ENCODE measurements at places on chromosomes 12 and 14. TPM values are rescaled to one million over a fixed set of nuclear protein-coding genes. Genes with fewer than 3 reads are reported as not detected.

GRCh38 chr12:110754101-110754793, 11.6 kb upstream of the PPP1CC start:
- no peak overlapping the region for H3K4me3 ChIP-seq
- no peaks in the 10 kb centered on the region for H3K36me3 ChIP-seq
- DNase-seq: no peak
- no peaks in the 10 kb centered on the region for H3K27me3 ChIP-seq
- peaks cover 25% of the 10 kb centered on the region for H3K4me1 ChIP-seq
- H3K27ac ChIP-seq: no peak overlapping the region

GRCh38 chr12:753611-754472, 1.5 kb downstream of the WNK1 start:
- no peaks in the 10 kb centered on the region for H3K27me3 ChIP-seq
- H3K4me3 ChIP-seq: peak overlapping the region; percentile 92
- peak overlapping the region; percentile 94 for H3K27ac ChIP-seq
- H3K36me3 ChIP-seq: peaks cover 28% of the 10 kb centered on the region

GRCh38 chr12:48996794-48997718, 2.1 kb downstream of the DDN start:
- H3K27me3 ChIP-seq: peaks cover 47% of the 10 kb centered on the region
- H3K4me1 ChIP-seq: peaks cover 27% of the 10 kb centered on the region
- peak; percentile 34 for DNase-seq
- H3K27ac ChIP-seq: no peak overlapping the region

DNA sequence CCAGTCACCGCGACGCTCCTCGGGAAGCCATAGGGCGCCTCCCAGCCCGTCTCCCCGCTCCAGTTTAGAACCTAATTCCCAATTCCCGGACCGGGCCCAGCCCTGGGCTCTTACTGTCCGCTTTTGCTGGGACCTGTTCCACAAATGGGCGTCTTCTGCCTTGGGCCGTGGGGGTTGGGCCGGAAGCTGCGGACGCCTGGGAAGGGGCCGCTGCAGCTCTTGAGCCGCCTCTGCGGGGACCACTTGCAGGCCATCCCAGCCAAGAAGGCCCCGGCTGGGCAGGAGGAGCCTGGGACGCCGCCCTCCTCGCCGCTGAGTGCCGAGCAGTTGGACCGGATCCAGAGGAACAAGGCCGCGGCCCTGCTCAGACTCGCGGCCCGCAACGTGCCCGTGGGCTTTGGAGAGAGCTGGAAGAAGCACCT, 797 bp downstream of the UNG start:
- H3K27ac ChIP-seq: peak overlapping the region; percentile 90
- DNase-seq: no peak
- H3K4me1 ChIP-seq: peaks cover 33% of the 10 kb centered on the region
- H3K4me3 ChIP-seq: peak overlapping the region; percentile 93
- no peaks in the 10 kb centered on the region for H3K27me3 ChIP-seq

- H3K36me3 ChIP-seq: peaks cover 15% of the 10 kb centered on the region
- DNase-seq: no peak
- H3K4me3 ChIP-seq: no peak overlapping the region
- no peaks in the 10 kb centered on the region for H3K4me1 ChIP-seq
Observed at GRCh38 chr12:26711569-26711968, 121.4 kb downstream of the ITPR2 start.

Gene MGP
- not detected for total RNA-seq

Gene MAPK1IP1L
- 141 TPM for total RNA-seq

GRCh38 chr12:128138125-128138524, 128.8 kb upstream of the TMEM132C start:
- H3K4me3 ChIP-seq: no peak overlapping the region
- H3K4me1 ChIP-seq: no peaks in the 10 kb centered on the region
- H3K27ac ChIP-seq: no peak overlapping the region

DNA sequence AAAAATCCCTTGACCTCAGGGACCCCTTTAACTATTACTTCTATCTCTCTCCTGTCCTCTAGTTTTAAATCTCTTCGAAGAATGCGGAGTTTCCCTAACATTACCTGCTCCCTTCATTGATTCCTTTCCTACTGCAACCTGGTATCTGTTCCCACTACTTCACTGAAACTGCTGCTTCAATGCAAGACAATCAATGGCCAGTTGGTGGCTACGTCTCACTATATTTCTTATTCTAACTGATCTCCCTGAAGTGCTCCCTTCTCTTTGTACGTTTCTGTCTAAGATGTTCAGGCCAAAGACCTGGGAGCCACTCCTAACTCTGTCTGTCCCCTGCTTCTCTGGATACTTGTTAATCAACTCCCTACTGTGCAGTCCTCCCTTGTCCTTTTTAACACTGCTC, 10.3 kb upstream of the KCNA1 start:
- H3K27me3 ChIP-seq: peaks cover 29% of the 10 kb centered on the region
- no peak overlapping the region for H3K27ac ChIP-seq
- H3K4me1 ChIP-seq: no peaks in the 10 kb centered on the region
- DNase-seq: no peak
- no peaks in the 10 kb centered on the region for H3K36me3 ChIP-seq
- no peak overlapping the region for H3K4me3 ChIP-seq

DNA sequence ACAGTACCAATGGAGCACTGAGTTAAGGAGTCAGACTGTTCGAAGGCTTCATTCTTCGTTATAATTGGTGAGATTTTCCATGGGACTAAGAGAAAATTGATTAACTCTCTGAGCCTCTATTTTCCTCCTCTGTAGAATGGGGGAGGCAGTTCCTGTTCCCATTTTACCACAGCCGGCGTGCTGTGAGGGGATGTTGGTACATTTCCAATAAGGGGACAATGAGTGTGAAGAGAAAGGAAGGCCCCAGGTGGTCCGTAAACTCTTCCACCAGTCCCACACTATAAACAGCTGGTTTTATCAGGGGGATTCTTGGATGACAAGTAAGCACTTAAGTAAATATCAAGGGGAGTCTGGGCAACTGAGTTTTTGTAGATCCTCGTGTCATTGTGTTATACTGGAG, 109.9 kb downstream of the DAD1 start:
- H3K4me1 ChIP-seq: no peaks in the 10 kb centered on the region
- H3K27ac ChIP-seq: peak overlapping the region; percentile 44
- peak overlapping the region; percentile 91 for H3K4me3 ChIP-seq
- no peak for DNase-seq
- no peaks in the 10 kb centered on the region for H3K27me3 ChIP-seq

Data from activated T-helper 1 cell treated with anti-CD3 and anti-CD28 coated beads, Interleukin-12 subunit alpha, Interleukin-12 subunit beta, Interleukin-2, Interleukin-4 antibody, amounts not matched to agents 30 ng/mL and 10 ng/mL and 1 ng/mL, durations not matched to agents 14 hours and 24 hours and 36 hours (primary cell).